ENCODE measurements at places on chromosomes 16 and 17. TPM values are rescaled to one million over a fixed set of nuclear protein-coding genes. Genes with fewer than 3 reads are reported as not detected.

DNA sequence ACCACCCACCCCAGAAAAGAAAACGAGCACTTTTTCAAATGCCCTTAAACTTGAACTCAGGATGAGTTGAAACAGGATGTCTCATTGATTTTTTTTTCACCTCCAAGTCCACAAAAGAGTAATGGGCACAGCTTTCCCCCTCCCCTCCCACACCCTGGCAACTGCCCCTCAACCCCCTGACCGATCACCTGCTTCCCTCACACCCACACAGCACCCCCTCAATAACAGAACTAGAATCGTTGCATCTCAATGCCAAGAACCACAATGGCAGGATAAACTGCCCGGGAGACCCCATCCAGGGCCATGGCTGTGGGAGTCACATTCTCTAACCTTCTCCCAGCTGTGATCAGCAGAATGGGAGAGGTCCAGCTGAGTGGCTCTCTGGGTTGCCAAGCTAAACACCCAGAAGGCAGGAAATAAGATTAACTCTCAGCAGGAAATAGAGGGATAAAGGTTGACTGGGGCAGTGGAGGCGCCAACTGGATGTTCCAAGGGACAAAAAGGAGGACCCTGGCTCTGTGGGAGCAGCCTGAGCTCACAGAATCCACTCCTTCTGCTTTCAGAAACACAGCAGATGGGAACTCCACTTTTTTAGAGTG is 128.0 kb upstream of the SDK2 start:
- H3K36me3 ChIP-seq, result no peaks in the 10 kb centered on the region
- no peaks in the 10 kb centered on the region for H3K27me3 ChIP-seq
- H3K4me3 ChIP-seq, result no peak overlapping the region
- no peak overlapping the region for H3K27ac ChIP-seq
- peaks cover 5% of the 10 kb centered on the region for H3K4me1 ChIP-seq
- DNase-seq, result no peak

- no peaks in the 10 kb centered on the region for H3K36me3 ChIP-seq
- DNase-seq, result no peak
- H3K27me3 ChIP-seq, result peaks cover 51% of the 10 kb centered on the region
- H3K4me3 ChIP-seq, result no peak overlapping the region
- H3K4me1 ChIP-seq, result peaks cover 24% of the 10 kb centered on the region
Measured at GRCh38 chr16:68642436-68643101, 2.5 kb upstream of the CDH3 start.

- peaks cover 25% of the 10 kb centered on the region for H3K4me1 ChIP-seq
- no peak overlapping the region for H3K4me3 ChIP-seq
- H3K27me3 ChIP-seq, result peaks cover 22% of the 10 kb centered on the region
- no peak overlapping the region for H3K27ac ChIP-seq
- H3K36me3 ChIP-seq, result no peaks in the 10 kb centered on the region
- DNase-seq, result peak; percentile 75
Measured at GRCh38 chr16:83994087-83994486, 26.0 kb downstream of the NECAB2 start.

- H3K36me3 ChIP-seq, result no peaks in the 10 kb centered on the region
- no peak overlapping the region for H3K4me3 ChIP-seq
- no peaks in the 10 kb centered on the region for H3K27me3 ChIP-seq
- no peak overlapping the region for H3K27ac ChIP-seq
- no peak for DNase-seq
- peaks cover 64% of the 10 kb centered on the region for H3K4me1 ChIP-seq
Measured at GRCh38 chr16:72051818-72052217, 2.5 kb upstream of the HP start.

SLC47A2 gene
- total RNA-seq, result not detected

GRCh38 chr16:84228256-84228838 is 11.5 kb downstream of the KCNG4 start:
- H3K36me3 ChIP-seq, result no peaks in the 10 kb centered on the region
- H3K27me3 ChIP-seq, result peaks cover 4% of the 10 kb centered on the region
- peaks cover 5% of the 10 kb centered on the region for H3K4me1 ChIP-seq
- H3K4me3 ChIP-seq, result no peak overlapping the region
- H3K27ac ChIP-seq, result no peak overlapping the region
- DNase-seq, result peak; percentile 19

Measured in HepG2 (cell line).